ENCODE measurements at places on chromosomes 5 and 9. TPM values are rescaled to one million over a fixed set of nuclear protein-coding genes. Genes with fewer than 3 reads are reported as not detected.

DNA sequence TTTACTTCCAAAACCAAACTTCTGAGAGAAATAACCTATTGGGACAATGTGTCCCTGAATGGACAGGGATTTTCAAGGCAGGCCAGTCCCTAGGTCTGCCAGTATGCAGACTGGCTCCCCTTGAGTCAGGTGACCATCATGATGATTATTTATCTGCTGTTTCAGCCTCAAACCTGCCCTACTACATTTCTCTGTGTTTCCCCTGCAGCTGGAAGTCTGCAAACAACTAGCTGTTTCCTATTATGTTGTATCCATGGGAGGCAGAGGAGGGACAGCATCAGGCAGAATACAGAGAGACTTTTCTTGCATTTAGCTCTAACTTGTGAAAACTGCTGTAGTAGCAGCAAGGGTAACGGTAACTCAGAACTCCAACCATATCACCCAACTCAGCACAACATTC lies 36.2 kb upstream of the IFNK start:
- no peak for DNase-seq
- H3K4me3 ChIP-seq = no peak overlapping the region
- no peaks in the 10 kb centered on the region for H3K27me3 ChIP-seq
- no peak overlapping the region for H3K27ac ChIP-seq

The C8G gene
- 1.1 TPM for total RNA-seq

The PAIP1 gene
- total RNA-seq = 105 TPM

The TAS2R1 gene
- total RNA-seq = not detected

GRCh38 chr9:72703574-72703973 lies 182.2 kb downstream of the TMC1 start:
- no peaks in the 10 kb centered on the region for H3K4me1 ChIP-seq
- no peaks in the 10 kb centered on the region for H3K27me3 ChIP-seq
- no peak overlapping the region for H3K27ac ChIP-seq

GRCh38 chr5:168976311-168976970 lies 324.5 kb downstream of the SLIT3 start:
- DNase-seq = no peak
- H3K27ac ChIP-seq = no peak overlapping the region
- H3K36me3 ChIP-seq = no peaks in the 10 kb centered on the region

GRCh38 chr5:6544561-6544935 lies 88.3 kb downstream of the NSUN2 start:
- no peak overlapping the region for H3K4me3 ChIP-seq
- no peak for DNase-seq
- no peaks in the 10 kb centered on the region for H3K36me3 ChIP-seq
- H3K27me3 ChIP-seq = peaks cover 43% of the 10 kb centered on the region
- no peak overlapping the region for H3K27ac ChIP-seq

DNA sequence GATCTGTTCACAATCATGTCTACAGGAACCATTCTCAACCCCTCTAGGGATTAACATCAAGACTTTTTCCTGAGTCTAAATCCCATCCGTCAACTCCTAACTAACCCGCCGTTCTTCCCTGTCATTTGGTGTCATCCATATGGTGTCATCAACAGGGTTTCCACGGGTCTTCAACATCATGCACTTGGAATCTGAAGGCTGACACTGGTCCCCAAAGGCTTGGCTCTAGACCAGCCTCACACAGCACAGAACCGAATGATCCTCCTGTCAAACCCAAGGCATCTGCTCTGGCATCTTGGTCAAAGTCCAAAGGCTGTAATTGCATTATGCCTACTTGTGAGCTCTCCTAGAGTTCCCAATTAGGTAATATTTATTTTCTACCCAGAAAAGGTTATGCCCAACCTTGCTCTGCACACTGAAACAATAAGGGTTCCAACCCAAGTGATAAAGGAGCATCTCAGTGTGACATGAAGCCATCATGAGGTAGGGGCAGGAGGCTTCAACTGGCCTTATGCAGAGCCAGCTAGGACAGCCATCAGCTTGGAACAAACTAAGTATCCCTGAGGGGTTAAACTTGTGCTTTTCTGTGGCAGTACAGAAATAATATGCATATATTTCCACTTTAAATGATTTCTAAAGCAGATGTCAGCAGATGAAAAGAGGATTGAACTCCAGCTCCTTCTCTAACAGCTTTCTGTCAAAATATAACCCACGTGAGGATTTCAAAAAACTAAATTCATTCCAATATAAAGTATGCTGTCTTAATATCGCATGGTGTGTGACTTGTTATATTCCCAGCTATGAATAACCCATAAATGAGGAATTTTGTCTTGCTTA lies 13.9 kb downstream of the ENC1 start:
- H3K27ac ChIP-seq = no peak overlapping the region
- H3K36me3 ChIP-seq = no peaks in the 10 kb centered on the region
- peaks cover 36% of the 10 kb centered on the region for H3K4me1 ChIP-seq
- no peak for DNase-seq

The ARHGEF39 gene
- 5.1 TPM for total RNA-seq

DNA sequence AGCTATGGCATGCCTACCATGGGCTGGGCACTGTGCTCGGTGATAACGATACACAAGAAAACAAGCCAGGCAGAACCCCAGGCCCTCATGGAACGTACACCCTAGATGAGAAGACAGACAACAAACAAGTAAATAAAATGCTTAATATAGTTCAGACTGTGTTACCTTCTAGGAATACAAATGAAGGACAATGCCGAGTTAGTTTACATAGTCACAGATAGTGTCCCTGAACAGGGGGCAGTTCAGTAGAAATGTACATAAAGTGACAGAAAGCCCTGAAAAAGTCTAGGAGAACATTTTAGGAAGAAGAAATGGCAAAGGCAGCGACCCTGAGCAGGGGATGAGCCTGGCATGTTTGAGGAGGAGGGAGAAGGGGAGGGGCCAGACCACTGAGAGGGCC lies 21.7 kb downstream of the SLC22A5 start:
- peaks cover 49% of the 10 kb centered on the region for H3K4me1 ChIP-seq
- no peak overlapping the region for H3K27ac ChIP-seq
- no peak for DNase-seq
- H3K36me3 ChIP-seq = peaks cover 96% of the 10 kb centered on the region
- H3K4me3 ChIP-seq = no peak overlapping the region
- no peaks in the 10 kb centered on the region for H3K27me3 ChIP-seq

Data from MCF 10A (cell line).